OCI-LY7 (cell line): ENCODE measurements at places on chromosomes 11 and 22. TPM values are rescaled to one million over a fixed set of nuclear protein-coding genes. Genes with fewer than 3 reads are reported as not detected.
A peak's percentile ranks its signal among the peaks of the same experiment; 100 is the strongest.

DNA sequence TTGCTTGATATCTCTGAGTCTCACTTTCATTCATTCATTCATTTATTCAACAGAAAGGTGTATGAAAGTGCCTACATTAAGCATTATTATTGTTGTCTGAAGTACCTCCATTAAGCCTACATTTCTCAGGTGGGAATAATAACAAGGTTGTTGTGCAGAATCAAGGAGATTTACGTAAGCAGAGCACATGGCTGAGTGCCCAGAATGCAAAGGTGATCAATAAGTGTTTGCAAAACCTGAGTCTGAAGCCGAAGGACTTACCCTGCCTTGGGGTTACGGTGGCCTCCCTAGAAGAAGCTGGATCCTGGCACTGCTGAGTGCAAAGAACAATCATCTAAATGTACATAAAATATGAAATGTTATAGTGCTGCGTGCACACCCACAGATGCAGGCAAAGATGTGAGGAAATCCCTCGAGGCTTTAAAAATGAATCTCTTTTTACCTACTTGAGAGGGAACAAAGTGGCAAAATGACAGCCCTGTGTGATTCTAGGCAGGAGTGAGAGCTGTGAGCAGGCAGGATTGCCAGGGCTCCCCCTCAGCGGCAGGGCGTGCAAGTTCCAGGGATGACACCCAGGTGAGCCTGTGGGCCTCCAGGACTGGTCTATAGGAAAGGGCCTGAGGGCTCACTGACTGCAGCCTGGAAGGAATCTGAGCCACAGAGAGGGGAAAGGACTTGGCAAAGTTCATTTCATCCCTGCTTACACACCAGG, 133.1 kb upstream of the TBCEL start:
- no peak for DNase-seq

DNA sequence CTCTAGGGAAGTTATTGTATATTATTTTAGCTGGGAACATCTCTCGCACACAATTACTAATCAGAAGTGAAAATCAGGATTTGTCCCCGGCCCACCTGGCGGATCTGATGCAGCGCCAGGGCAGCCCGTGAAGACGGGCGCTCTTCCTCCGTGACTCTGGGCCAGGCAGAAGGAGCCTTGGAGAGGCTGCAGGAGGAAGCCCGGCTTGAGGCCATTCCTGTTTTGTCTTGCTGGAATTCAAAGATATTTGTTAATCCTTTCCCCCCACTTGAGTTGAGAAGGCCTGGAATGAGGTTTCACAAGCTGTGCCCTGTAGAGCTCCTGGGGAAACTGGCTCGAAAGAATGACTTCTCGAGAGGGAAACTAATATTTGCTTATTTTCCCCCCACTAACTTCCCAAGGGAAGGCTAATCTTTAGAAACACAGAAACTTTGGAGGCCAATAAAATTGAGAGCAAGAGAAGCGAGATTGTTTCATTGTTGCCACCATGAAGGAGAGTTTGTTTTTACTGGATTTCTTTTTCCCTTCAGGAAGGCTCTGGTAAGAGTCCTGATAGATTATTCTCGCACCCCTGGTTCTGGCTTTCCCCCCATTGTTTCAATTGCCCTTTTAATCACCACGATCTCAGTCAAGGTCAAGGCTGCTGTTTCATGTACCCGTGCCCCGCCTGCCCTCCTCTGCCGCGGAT, 92.8 kb upstream of the SEPTIN5 start:
- no peak for DNase-seq

DNA sequence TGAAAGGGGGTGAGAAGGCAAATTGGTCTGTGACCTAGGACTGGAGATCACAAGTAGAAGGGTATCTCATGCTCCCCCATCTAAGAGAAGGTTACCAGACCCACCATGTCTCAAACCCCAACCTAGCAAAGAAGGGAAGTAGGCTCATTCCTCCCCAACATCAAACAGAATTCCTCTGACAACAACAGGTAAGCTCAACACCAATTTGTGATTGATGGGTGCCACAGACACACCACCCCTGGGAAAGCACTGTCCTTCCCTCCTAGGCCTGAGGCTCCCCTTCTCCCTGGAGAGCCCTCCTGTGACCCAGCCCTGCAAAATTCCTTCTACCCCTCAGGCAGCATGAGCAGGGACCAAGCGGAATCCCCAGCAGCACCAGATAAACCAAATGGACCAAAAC, 154.3 kb downstream of the BUD13 start:
- DNase-seq, result no peak

GRCh38 chr11:75450236-75450635, 17.2 kb upstream of the KLHL35 start:
- DNase-seq, result no peak

GRCh38 chr11:68798221-68798813, 43.4 kb downstream of the CPT1A start:
- DNase-seq, result peak; percentile 37

DNA sequence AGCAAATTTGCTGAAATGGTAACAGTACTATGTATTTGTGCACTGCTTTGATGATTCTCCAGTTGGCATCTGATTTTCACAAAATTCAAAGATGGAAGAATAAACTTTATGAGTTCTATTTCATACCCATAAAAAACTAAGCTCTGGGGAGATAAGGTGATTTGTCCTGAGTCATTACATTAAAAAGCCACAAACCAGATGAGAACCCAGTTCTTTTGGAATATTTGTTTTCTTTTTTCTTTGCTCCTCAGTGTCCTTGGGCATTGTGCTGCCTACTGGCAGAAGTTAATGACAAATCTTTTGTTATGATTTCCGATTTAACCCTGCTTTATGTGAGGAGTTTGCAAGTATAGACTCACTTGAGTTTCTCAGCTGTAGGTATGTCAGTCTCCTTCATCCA, 45.4 kb upstream of the AMOTL1 start:
- no peak for DNase-seq

- DNase-seq, result no peak
These were observed 13.5 kb downstream of the DCPS start for GRCh38 chr11:126317432-126317755.

DNA sequence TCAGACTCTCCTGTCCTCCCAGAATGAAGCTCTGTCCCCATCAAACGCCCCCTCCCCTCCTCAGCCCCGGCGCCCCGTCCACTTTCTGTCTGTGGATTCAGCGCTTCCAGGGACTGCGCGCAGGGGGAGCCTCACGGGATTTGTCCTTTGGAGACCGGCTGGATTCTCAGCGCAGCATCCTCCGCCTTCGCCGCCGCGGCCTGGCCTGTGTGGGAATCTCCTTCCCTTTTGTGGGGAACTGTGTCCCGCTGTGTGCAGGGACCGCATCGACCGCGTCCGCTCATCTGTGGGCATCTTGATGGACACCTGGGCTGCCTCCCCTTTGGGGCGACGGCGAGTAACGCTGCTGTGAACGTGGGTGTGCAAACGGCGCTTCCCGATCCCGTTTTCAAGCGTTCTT, 1.1 kb upstream of the SCT start:
- DNase-seq, result no peak

DNA sequence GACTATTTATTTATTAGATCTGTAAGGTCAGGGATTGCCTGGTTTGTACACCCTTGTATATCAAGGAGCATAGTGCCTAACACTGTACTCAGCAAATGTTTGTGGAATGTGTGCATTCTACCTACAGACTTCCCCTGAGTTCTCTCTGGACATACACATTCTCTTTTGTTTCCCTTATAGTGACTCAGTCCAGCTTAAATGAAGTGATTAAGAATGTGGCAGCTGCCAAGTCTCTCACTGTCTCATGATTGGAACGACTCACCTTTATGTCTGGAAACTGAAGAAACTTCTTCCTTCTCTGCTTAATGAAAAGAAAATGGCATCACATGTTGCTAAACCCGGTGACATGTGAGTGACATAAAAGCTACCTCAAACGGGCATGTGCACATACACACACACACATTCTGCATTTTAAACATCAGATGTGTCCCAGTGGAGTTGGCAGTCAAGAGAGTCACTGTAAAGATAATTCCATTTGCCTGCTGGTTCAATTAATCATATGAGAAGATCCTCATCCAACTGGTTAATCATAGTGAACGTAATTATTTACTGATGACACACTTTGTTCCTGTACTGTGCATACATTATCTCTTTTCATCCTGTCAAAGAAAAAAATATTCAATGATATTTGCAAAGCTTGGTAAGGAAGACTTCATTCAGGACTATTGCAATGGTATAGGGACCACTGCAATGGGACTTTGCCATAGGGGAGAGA, 42.8 kb downstream of the GLYAT start:
- DNase-seq, result no peak

DNA sequence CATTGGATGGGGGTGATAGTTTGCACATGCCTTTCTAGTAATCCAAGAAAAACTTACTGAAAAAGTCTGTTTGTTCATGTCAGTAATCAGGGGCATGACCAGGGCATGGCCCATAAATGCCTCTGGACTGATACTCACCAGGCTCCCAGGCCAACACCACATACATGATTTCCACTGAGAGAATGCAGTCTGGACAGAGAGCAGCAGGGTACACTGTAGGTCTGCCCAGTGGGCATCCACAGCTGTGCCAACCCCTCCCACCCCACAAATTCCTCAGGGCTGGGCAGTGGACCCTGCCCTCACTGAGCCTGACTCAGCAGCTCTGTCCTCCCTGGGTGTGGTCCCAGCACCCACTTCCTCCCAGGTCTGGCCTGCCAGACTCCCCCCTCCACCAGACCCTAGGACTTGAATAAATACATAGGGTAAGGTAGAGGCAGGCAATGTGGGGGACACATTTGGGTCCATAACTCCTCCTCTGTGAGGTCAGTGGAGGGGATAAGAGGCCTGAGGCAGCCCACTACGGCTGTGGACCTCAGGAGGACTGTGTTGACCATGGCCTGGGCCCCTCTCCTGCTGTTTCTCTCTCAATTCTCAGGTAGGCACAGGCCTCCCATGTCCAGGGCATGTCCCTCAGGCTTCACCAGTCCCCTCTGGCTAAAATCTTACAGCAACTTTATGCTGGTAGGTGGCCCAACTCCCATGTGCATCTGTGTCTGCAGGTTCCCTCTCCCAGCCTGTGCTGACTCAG, 92.2 kb upstream of the TOP3B start:
- DNase-seq, result no peak

DNA sequence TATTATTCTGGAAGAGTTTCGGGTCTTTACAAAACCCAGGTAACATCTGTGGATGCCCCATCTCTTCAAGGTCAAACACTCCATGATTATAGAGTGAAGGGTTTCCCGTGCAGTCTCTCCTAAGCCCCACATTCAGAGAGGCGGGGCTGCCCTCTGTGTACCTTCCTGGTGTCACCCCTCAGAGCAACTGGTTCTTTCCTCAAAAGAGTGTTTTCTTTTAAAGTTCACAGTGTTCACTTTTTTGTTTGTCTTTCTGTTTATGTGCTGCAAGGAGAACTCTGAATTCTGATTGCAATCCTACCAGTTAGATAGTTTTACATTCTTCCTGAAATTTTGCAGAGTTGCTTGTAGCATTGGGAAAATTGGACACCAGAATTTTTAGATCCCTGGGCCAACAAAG, 190.2 kb downstream of the ADAMTS15 start:
- no peak for DNase-seq

DNA sequence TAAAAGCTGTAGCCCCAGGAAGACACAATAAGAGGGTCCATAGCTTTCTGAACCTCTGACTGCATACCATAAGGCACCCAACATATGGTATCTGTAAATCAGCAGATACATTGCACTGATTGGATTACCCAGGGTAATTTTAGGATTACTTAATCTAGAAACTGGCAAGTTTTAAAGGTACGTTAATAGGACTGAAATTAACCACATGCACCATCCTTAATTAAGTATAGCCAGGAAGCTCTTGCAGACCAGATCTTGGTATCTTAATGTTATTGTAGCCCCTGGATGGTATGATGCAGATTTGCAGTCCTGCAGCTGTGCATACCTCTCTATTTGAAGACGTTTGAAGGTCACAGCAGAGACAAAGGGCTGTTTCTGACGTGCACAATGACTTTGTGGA, 72.8 kb downstream of the ARHGAP42 start:
- DNase-seq, result no peak

DNA sequence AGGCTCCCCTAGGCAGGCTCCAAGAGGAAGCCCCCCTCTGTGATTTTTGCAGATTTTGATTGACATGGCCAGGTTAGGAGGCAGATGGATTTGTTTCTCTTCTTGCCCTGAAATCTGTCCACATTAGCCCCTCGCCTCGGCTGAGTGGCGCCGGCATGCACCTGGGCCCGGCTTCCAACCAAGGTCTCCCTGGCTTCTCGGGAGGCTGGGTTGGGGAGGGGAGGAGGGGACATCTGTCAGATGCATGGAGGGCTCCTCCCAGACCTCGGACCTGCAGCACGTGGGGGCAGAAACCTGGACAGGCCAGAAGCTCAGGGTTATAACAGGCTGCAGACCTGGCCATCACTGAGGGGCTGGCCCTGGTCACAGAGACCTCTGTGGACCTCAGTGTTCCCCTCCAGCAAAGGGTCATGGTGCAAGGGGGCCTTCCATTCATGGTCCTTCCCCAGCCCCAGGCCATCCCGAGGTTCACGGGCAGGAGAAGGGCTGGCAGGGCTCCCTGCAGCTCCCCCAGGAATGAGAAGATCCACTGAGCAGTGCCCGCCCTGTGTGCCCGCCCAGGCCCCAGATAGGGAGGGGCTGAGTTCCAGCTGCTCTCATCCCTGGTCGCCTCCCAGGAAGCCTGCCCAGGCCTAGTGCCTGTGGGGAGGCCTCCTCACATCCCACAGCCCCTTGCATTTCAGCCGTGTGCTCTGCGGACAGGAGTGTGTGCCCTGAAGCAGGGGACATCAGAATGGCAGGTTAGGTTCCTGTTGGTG, 747.8 kb downstream of the BRD1 start:
- no peak for DNase-seq

FAM227A gene
- 0.57 and 0.72 TPM in 2 replicates for total RNA-seq

CRYAB gene
- not detected in 2 replicates for total RNA-seq

OR52I2 gene
- not detected in 2 replicates for total RNA-seq

SCN4B gene
- not detected in 2 replicates for total RNA-seq

PHF21B gene
- 12.4 TPM in 2 replicates for total RNA-seq

OR52E8 gene
- not detected in 2 replicates for total RNA-seq

MTA2 gene
- 162 and 174 TPM in 2 replicates for total RNA-seq

C11orf16 gene
- not detected in 2 replicates for total RNA-seq

ZNF214 gene
- total RNA-seq, result not detected in 2 replicates

MAPK11 gene
- 18.6 and 19.7 TPM in 2 replicates for total RNA-seq

HBB gene
- total RNA-seq, result not detected in 2 replicates
